ENCODE measurements at places on chromosomes 4 and X.
A peak's percentile ranks its signal among the peaks of the same experiment; 100 is the strongest.

DNA sequence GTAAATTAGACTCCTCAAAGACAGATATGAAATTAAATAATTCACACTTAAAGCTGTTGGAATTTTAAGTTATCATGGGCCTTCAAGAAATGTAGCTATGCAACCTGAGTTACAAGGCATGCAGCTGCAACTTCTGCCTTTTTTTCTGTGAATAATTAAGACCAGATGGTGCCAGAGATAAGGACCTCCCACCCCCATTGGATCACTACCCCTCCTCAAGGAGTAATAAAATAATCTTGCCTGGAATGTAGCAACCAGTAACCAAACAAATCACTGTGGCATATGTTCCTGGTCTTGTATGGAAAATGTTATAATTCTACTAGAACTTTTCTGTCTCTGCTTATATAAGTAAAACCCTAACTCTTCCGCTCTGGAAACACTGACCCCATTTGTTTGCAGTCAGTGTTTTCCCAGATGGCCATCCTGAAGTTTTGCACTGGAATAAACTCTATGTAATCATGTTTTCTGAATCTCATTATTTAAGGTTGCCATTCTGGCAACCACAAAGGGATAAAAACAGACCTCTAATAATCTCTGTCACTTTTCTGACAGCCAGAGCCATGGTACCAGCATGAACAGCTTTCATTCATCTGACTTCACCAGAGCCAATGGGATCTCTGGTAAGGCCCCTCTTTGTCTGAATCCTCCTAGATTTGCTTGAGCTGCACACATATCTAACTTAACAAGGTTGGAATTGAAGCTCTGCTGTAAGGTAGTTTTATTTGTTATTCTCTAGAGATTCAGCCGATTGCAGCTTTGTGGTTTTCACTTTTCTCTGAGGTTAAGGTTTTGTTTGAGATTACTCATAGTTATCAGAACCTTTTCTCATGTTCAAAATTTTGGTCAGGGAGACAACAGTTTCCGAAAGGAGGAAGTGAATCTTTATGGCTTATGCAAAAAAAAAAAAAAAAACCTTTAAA, 274.6 kb downstream of the NAF1 start:
- DNase-seq = no peak

DNA sequence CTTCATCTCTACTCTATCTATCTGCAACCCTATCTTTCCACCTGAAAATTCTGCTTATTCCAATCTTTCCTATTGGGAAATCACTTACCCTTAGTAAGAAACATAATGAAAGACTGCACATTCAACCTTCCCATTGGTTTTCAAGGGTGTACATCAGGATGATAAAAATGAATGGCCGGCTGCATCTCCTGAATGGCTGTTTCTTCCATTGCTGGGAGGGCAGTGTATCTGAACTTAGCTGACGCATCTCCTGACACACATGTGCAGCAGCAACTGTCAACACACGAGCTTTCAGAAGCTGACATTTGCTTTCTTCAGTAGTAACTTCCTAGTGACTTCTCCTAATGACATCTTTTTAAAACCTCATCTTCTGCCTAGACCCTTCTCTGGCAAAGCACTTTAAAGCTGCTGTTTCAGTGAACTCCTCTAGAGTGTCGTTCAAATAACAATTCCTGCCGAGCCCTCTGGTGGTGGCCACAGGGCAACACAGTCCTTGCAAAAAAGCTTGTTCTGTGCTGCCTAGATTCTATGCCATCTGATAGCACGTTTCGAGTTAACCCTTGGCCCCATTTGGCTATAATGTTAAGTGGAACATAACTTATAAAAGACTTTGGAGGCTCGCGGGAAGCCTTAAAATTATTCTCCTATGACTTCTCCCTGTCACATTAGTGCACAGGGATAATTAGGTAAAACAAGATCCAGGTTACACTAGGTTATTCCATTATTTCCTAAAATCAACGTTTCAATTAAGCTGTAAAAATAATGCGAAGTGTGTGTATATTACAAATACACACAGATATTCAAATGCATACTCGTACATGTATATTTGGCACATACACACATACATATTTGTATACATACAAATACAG, 2340.7 kb downstream of the PCDH7 start:
- DNase-seq = no peak

GRCh38 chrX:106170318-106170717, 2.2 kb downstream of the PWWP3B start:
- no peak for DNase-seq

DNA sequence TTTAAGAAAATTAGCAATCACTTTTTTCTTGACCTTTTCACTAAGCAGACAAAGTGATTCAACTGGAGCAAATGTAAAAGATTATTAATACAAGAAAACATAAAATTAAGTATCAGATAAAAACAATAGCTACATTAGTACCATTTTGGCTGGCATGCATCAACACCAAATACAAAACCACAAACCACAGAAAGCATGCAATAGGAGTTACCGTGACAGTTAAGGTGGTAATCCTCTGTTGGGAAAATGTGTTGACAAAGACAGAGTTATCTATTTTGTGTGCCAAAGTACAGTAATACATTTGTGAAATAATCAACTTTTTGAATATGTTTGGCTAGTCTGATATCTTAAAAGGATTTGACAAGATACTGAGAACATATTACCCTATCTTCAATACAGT, 89.8 kb upstream of the ETNPPL start:
- no peak for DNase-seq

DNA sequence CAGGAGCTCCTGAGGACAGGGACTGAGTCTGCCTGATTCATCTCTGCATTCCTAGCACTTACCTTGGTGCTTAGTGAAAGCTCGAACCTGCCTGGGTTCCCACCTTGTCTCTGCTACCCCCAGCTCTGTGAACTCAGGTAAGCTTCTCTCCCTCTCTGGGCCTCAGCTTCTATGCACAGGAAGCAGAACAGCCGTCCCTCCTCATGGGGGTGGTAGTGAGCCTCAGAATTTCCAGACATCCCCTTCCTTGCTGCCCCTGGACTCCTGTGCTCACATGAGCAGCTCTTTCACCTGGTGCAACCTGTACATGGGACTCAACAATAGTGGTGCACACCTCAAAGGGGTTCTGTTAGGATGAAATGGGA, 50.8 kb downstream of the HTRA3 start:
- peak; percentile 11 for DNase-seq

- DNase-seq = no peak
Observed at GRCh38 chrX:28321286-28321685, 266.0 kb upstream of the IL1RAPL1 start.

- DNase-seq = no peak
Observed at GRCh38 chr4:15901998-15902397, 36.5 kb downstream of the FGFBP1 start.

DNA sequence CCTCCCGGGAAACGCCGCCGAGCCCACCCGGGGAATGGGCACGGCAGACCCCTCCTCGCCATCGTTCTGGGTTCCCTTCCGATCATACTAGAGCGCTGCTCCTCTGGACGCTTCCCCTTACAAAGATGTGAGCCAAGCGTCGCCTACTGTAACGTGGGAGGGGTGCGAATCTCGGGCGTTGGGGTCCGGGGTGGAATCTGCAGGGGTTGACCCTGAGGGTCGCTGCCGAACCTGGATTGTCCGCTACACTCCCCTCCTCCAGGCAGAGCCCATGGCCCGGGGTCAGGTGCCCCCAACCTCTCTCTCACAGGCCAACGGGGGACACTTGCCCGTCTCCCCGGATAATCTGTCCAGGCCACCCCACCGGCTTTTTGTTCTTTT, 13.8 kb downstream of the BCOR start:
- no peak for DNase-seq

GRCh38 chr4:1683736-1684505, at the start of gene FAM53A:
TSS of gene FAM53A (minus strand) at chr4:1684313. CDS start at chr4:1668741, 15,572 bp downstream.
- DNase-seq = peak; percentile 94

- DNase-seq = no peak
Observed at GRCh38 chr4:52059372-52059771, 8.3 kb downstream of the SPATA18 start.

DNA sequence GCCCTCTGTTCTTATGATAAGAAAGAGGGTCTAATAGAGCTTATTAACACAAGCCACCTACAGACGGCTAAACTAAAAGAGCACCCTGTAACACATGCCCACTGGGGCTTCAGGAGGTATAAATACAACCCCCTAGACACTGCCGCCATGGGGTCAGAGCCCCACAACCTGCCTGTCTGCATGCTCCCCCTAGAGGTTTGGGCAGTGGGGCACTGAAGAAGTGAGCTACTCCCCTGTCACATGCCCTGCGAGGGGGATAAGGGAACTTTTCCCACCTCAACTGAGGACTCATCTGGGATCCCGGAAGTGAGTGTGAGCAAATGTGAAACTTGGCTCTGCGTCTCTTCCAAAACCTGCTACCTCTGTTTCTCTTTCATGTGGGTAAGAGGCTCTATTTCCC, 334.5 kb downstream of the ADAM29 start:
- no peak for DNase-seq

GRCh38 chr4:2626231-2626630, 89.8 kb downstream of the FAM193A start:
- DNase-seq = no peak

GRCh38 chr4:76821641-76822040, 76.3 kb downstream of the SOWAHB start:
- DNase-seq = no peak

GRCh38 chrX:149830192-149830873, 48.6 kb downstream of the MAGEA9 start:
- DNase-seq = no peak

DNA sequence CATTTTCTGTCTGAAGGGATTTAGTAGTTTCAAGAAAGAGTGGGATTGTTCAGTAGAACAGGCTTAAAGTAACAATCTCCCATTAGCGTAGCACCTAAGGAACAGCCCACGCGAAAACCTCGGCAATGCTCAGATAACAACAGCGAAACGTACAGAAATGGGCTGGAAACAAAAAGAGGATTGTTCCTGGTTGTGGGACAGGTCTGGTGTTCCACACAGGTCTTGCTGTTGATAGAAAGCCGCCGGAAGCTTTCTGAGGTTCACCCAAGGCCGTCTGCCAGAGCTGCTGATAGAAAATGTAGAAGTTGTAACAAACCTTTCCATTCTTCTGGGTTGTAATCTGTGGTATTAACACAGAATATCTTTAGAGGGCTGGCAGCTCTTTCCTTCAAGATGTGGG, 69.4 kb upstream of the CLCN4 start:
- DNase-seq = no peak

DNA sequence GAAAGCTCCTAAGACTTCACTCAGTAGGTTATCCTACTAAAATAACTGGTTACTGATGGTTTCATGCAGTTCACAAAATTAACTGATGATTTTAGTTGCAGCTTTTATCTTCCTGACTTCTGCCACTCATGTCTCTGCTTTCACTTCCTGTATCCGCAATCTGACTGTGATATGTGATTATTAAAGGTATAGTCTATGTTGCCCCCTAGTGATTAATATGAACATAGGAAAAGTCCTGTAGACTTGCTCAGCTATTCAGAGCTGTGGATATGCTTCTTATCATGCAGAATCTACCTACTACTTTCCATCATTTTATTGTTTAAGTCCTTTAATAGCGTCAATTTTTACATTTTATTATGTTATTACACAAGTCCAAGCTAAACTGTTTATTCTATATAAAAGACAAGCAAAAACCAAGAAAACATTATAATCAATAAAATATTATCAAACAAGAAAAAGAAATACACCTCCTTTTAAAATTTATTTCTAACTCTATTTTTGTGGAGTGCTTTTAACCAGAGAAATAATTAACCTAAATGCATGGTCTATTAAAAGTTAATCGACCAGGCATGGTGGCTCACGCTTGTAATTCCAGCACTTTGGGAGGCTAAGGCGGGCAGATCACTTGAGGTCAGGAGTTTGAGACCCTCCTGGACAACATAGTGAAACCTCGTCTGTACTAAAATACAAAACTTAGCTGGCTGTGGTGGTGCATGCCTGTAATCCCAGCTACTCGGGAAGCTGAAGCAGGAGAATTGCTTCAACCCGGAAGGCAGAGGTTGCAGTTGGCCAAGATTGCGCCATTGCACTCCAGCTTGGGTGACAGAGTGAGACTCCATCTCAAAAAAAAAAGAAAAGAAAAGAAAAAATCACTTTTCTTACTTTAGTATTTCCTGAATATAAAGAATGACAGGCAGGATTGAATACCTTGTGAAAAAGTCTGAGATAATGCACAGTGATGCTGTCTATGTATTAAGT, 40.4 kb upstream of the TLR2 start:
- DNase-seq = no peak

- DNase-seq = no peak
Observed at GRCh38 chr4:177410566-177410965, 31.7 kb downstream of the AGA start.

GRCh38 chr4:94798808-94799207, 41.1 kb downstream of the BMPR1B start:
- DNase-seq = no peak

GRCh38 chr4:130154901-130155300, 1058.9 kb downstream of the C4orf33 start:
- DNase-seq = no peak

GRCh38 chr4:34972189-34972588, 1272.1 kb downstream of the ARAP2 start:
- DNase-seq = no peak

All from aorta (tissue), 5 donors.